ENCODE measurements at places on chromosomes 6 and 20. TPM values are rescaled to one million over a fixed set of nuclear protein-coding genes. Genes with fewer than 3 reads are reported as not detected.
A peak's percentile ranks its signal among the peaks of the same experiment; 100 is the strongest.

GRCh38 chr6:43228951-43229802 lies at the start of gene DNPH1:
DNPH1 (minus strand) TSS chr6:43229481; CDS start chr6:43229456, 25 bp downstream.
- peaks cover 26% of the 10 kb centered on the region for H3K27me3 ChIP-seq
- peaks cover 3% of the 10 kb centered on the region for H3K36me3 ChIP-seq
- H3K4me1 ChIP-seq: no peaks in the 10 kb centered on the region
- H3K4me3 ChIP-seq: peak within 1 kb of the TSS; percentile 78
- peak; percentile 78 for DNase-seq

DNA sequence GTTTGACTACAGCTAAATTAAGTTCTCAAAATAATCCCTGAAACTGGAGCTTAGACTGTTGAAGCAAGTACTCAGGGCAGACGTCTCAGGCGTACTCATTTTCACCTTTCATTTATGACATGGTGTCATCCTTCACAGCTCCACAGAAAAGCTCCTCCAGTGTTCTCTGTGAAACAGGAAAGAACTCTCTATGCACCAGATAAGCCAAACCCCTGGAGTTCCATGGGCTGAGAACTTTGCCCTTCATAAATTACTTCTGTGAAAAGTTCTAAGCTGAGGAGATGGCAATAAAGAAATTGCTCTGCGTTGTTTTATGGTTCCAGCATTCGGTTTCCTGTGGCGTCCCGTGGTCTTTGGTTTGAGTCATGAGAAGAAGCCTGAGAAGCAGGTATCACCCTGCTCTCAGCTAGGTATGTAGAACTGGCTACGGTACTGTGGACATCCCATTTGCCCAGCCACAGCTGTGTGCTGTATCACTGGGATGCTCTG lies 20.2 kb upstream of the RREB1 start:
- no peak overlapping the region for H3K27ac ChIP-seq
- peaks cover 5% of the 10 kb centered on the region for H3K4me1 ChIP-seq
- no peak overlapping the region for H3K4me3 ChIP-seq
- peaks cover 12% of the 10 kb centered on the region for H3K27me3 ChIP-seq

GRCh38 chr6:112122756-112123155 lies 35.4 kb downstream of the FAM229B start:
- no peak for DNase-seq
- H3K36me3 ChIP-seq: no peaks in the 10 kb centered on the region
- H3K27ac ChIP-seq: no peak overlapping the region
- H3K27me3 ChIP-seq: no peaks in the 10 kb centered on the region
- H3K4me3 ChIP-seq: no peak overlapping the region
- peaks cover 9% of the 10 kb centered on the region for H3K4me1 ChIP-seq

GRCh38 chr20:2293971-2294370 lies 1.8 kb upstream of the TGM3 start:
- no peak overlapping the region for H3K27ac ChIP-seq
- H3K36me3 ChIP-seq: no peaks in the 10 kb centered on the region
- H3K4me1 ChIP-seq: peaks cover 22% of the 10 kb centered on the region

- H3K4me3 ChIP-seq: no peak overlapping the region
- H3K27me3 ChIP-seq: peaks cover 11% of the 10 kb centered on the region
- no peaks in the 10 kb centered on the region for H3K4me1 ChIP-seq
Observed at GRCh38 chr20:1663917-1664316, 6.3 kb upstream of the SIRPG start.

- H3K27me3 ChIP-seq: no peaks in the 10 kb centered on the region
- H3K36me3 ChIP-seq: no peaks in the 10 kb centered on the region
- H3K4me1 ChIP-seq: no peaks in the 10 kb centered on the region
- no peak overlapping the region for H3K27ac ChIP-seq
- H3K4me3 ChIP-seq: no peak overlapping the region
Observed at GRCh38 chr6:121917834-121918559, 481.5 kb upstream of the HSF2 start.

GRCh38 chr6:112033791-112034615 lies 19.9 kb upstream of the CCN6 start:
- peaks cover 7% of the 10 kb centered on the region for H3K4me1 ChIP-seq
- H3K27ac ChIP-seq: no peak overlapping the region
- no peak overlapping the region for H3K4me3 ChIP-seq
- no peaks in the 10 kb centered on the region for H3K36me3 ChIP-seq
- no peak for DNase-seq
- H3K27me3 ChIP-seq: peaks cover 17% of the 10 kb centered on the region

DNA sequence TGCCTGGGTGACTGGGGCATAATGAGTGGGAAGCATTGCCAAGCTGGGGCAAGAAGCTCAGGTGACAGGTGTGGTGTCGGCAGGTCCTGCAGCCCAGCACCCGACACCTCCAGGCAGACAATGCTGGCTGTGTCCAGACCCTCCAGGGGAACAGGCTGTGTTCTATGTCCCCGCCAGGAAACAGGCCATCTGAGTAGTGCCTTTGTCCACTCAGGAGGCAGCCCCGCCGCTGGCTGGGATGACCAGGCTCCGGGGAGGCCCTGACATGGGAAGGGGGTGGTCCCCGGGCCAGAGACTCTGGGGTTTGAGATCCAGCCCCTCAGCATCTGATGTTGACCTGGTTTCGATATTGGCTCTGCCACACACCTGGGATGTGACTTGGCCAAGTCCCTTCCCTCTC lies 28.4 kb downstream of the SNPH start:
- H3K27ac ChIP-seq: no peak overlapping the region
- no peaks in the 10 kb centered on the region for H3K36me3 ChIP-seq
- H3K4me1 ChIP-seq: no peaks in the 10 kb centered on the region
- peaks cover 3% of the 10 kb centered on the region for H3K27me3 ChIP-seq
- H3K4me3 ChIP-seq: no peak overlapping the region

GRCh38 chr6:164690241-164690640 lies 619.2 kb downstream of the C6orf118 start:
- H3K4me1 ChIP-seq: no peaks in the 10 kb centered on the region
- no peak overlapping the region for H3K27ac ChIP-seq
- no peaks in the 10 kb centered on the region for H3K27me3 ChIP-seq
- H3K36me3 ChIP-seq: no peaks in the 10 kb centered on the region

- H3K4me1 ChIP-seq: no peaks in the 10 kb centered on the region
- no peak overlapping the region for H3K4me3 ChIP-seq
- no peak for DNase-seq
- H3K36me3 ChIP-seq: no peaks in the 10 kb centered on the region
- H3K27me3 ChIP-seq: no peaks in the 10 kb centered on the region
Observed at GRCh38 chr6:159646116-159646515, 46.9 kb downstream of the SOD2 start.

DNA sequence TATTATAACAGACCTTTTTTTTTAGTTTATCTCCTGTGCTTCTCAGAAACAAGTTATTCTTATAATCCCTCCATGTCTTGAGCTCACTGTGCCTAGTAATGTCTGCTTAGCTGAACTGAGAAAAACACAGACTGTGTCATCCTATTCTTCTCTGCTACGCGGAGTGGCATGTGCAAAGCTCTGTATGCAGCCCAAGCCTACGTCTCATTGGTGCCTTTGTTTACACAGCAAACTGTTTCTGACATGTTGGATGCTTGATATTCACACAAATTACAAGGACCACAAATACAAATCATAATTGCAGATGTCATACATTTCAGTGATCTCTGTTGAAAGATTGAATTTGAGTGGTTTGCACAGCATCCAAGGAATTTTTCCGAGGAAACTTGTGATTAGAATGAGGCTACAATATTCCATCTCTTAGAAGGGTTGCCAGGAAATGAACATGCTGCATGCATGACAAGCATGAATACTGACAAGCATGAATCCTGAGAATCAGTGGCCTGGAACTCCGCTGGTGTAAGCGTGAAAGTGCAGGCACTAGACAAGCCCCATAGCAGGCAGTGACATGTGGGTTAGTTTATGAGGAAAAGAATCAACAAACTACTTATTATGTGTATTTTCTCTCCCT lies 128.4 kb upstream of the SGK1 start:
- no peaks in the 10 kb centered on the region for H3K36me3 ChIP-seq
- DNase-seq: no peak
- H3K4me1 ChIP-seq: peaks cover 29% of the 10 kb centered on the region
- H3K27ac ChIP-seq: no peak overlapping the region

- H3K36me3 ChIP-seq: no peaks in the 10 kb centered on the region
- peaks cover 5% of the 10 kb centered on the region for H3K4me1 ChIP-seq
- H3K4me3 ChIP-seq: no peak overlapping the region
- DNase-seq: peak; percentile 17
Observed at GRCh38 chr6:118263921-118264486, 284.1 kb upstream of the PLN start.

DNA sequence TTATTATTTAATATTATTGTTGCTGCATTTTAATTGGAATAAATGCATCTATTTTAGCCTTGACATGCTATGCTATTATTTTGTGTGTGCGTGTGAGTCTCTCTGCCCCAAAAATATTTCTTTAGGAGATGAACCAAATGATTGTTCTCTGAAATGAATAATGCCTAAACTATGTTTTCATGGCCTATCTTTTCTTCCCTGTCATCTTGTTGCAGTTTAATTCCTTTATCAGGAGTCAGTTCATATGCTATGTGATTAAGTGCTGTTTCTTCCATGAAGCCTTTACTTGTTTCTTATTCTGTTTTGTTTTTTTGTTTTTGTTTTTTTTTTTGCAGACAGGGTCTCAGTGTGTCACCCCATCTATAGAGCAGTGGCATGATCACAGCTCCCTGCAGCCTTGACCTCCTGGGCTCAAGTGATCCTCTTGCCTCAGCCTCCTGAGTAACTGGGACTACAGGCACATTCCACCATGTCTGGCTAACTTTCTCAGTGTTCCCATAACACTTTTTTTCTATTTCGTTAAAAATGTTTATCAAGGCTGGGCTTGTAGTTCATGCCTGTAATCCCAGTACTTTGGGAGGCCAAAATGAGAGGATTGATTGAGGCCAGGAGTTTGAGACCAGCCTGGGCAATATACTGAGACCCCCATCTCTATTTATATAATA lies 25.7 kb downstream of the TPX2 start:
- H3K36me3 ChIP-seq: peaks cover 27% of the 10 kb centered on the region
- no peaks in the 10 kb centered on the region for H3K27me3 ChIP-seq
- peaks cover 7% of the 10 kb centered on the region for H3K4me1 ChIP-seq
- no peak for DNase-seq

- no peaks in the 10 kb centered on the region for H3K27me3 ChIP-seq
- H3K4me1 ChIP-seq: no peaks in the 10 kb centered on the region
- no peaks in the 10 kb centered on the region for H3K36me3 ChIP-seq
Observed at GRCh38 chr6:76518443-76518842, 446.0 kb upstream of the IMPG1 start.

- no peaks in the 10 kb centered on the region for H3K36me3 ChIP-seq
- peaks cover 7% of the 10 kb centered on the region for H3K4me1 ChIP-seq
- DNase-seq: no peak
- H3K27me3 ChIP-seq: no peaks in the 10 kb centered on the region
- no peak overlapping the region for H3K4me3 ChIP-seq
Observed at GRCh38 chr6:100664274-100665040, 199.7 kb upstream of the SIM1 start.

- no peak overlapping the region for H3K4me3 ChIP-seq
- no peak overlapping the region for H3K27ac ChIP-seq
- H3K27me3 ChIP-seq: no peaks in the 10 kb centered on the region
- no peaks in the 10 kb centered on the region for H3K36me3 ChIP-seq
Observed at GRCh38 chr6:84568971-84569370, 195.4 kb downstream of the TBX18 start.

DNA sequence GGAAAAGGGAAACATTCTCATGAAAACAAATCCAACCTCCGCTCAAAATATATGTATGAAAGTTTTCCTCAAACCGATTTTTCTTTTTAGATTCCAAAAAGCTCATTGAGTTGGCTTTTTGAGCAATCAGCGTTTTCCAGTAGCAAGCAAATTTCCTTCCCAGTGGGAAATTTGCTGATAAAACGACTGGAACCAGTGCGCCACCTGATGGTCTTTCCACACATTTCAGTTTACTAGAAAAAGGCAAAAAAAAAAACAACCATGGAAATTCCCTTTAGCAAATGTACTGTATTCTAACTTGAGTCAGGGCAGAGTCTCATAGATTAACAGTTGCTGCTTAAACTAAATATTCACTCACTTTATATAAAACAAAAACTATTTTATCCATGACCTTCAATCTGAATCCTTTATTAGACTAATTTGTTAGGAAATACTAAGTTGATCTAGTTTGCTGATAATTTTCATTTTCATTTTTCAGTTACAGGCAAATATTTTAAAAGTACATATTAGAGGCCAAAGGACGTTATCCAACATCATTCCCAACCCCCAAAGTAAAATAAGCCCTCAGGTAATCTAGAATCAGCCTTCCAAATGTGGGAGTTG lies 271.5 kb downstream of the FOXA2 start:
- H3K27ac ChIP-seq: no peak overlapping the region
- H3K4me1 ChIP-seq: no peaks in the 10 kb centered on the region
- H3K36me3 ChIP-seq: no peaks in the 10 kb centered on the region

GRCh38 chr6:149393002-149393679 lies 6.9 kb upstream of the SUMO4 start:
- H3K36me3 ChIP-seq: peaks cover 27% of the 10 kb centered on the region
- DNase-seq: no peak
- H3K27me3 ChIP-seq: no peaks in the 10 kb centered on the region
- no peak overlapping the region for H3K27ac ChIP-seq
- peaks cover 8% of the 10 kb centered on the region for H3K4me1 ChIP-seq
- no peak overlapping the region for H3K4me3 ChIP-seq

DNA sequence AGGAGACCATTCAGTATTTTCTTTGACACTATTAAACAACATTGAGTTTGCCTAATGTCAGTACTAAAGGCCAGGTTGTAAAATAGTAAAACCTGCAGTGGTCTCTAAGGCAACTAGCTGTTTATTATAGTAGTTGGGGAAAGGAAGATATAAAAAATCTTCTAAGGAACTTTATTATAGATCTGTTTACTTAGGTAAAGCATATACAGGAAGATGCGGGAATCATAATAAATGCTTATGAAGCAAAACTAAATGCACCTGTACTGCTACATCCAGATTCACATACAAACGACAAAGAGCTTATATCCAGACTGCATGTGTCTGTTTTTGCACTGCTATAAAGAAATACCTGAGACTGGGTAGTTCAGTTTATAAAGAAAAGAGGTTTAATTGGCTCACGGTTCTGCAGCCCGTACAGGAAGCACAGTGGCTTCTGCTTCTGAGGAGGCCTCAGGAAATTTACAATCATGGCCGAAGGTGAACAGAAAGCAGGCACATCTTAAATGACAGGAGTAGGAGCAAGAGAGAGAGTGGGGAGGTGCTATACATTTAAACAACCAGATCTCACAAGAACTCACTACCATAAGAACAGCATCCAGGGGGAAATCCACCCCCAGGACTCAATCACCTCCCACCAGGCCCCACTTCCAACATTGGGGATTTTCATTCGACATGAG lies 8.7 kb upstream of the TRIM39 start:
- DNase-seq: no peak
- no peak overlapping the region for H3K27ac ChIP-seq
- H3K36me3 ChIP-seq: peaks cover 8% of the 10 kb centered on the region
- H3K4me3 ChIP-seq: no peak overlapping the region
- H3K4me1 ChIP-seq: peaks cover 6% of the 10 kb centered on the region

The TRIM39 gene
- total RNA-seq: 17.9 TPM

The NEURL2 gene
- total RNA-seq: 6.3 TPM

The GTSF1L gene
- not detected for total RNA-seq

The TRIM10 gene
- total RNA-seq: not detected

The EPB41L2 gene
- 62.7 TPM for total RNA-seq

The HNF4A gene
- 71.1 TPM for total RNA-seq

The ZNF391 gene
- total RNA-seq: 9.8 TPM

The CALHM5 gene
- total RNA-seq: 0.09 TPM

The TRIM40 gene
- not detected for total RNA-seq

The DYNLRB1 gene
- total RNA-seq: 185 TPM

The PLN gene
- total RNA-seq: 0.55 TPM

The HLA-DPA1 gene
- total RNA-seq: 1.8 TPM

The GMPR gene
- total RNA-seq: 1.3 TPM

The MACROD2 gene
- total RNA-seq: 6.4 TPM

The SSTR4 gene
- not detected for total RNA-seq

The CLPSL2 gene
- not detected for total RNA-seq

The GRM1 gene
- 0.41 TPM for total RNA-seq

The GLP1R gene
- total RNA-seq: 4.0 TPM

All from progenitor cell of endocrine pancreas (in vitro differentiated cells).